ENCODE measurements at places on chromosomes 11 and 22.

DNA sequence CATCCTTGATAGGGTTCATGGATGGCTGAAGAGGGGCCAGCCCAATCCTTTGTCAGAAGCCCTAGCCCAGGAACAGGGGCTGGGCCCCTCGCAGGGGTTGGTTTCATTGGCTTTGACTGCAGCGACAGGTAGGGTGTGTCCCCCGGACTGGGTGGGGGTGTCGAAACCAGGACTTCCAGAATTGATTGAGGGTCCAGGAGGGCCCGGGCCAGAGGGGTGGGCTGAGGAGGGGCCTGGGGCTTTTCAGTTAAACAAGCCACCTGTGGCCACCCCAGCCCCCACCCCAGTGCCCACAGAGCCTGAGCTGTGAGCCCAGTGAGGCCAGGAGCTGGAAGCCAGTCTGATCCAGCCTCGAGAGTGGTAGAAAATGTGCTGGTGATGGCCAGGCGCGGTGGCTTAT is 18.1 kb upstream of the PRR5 start:
- DNase-seq: no peak

DNA sequence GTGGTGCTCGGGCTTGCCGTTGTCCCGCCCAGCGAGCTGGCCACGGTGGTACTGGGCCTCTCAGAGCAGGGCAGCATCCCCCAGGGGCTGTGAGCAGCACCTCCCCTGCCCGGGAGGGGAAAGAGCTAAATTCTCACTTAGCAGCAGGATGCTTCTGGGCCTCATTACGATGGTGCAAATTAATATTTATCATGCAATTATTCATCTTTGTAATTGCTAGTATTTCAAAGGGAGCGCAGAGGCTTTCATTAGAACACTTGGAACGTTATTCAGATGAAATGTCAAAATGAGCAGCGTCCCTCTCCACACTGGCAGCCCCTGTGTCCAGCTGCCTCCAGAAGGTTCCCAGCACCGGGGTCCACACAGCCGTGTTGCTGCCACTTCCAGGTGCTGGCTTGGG is 95.9 kb upstream of the PRR5 start:
- no peak for DNase-seq

DNA sequence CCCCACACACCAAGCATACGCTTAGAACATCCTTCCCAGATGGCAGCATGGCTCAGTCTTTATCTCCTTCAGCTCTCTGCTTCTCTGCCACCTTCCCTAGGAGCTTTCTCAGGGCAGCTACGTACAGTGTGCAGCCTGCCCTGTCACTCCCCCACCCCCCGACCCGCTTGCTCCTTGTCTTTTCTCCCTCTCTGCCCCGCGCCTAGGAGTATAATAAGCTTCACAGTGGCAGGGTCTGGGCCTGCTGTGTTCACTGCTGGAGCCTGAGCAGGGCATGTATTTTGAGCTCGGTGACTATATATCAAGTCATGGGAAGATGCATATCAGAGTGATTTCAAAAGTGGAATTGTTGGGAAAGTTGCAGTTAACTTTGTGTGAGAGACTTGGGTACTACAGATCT is 55.8 kb upstream of the ADSL start:
- DNase-seq: no peak

DNA sequence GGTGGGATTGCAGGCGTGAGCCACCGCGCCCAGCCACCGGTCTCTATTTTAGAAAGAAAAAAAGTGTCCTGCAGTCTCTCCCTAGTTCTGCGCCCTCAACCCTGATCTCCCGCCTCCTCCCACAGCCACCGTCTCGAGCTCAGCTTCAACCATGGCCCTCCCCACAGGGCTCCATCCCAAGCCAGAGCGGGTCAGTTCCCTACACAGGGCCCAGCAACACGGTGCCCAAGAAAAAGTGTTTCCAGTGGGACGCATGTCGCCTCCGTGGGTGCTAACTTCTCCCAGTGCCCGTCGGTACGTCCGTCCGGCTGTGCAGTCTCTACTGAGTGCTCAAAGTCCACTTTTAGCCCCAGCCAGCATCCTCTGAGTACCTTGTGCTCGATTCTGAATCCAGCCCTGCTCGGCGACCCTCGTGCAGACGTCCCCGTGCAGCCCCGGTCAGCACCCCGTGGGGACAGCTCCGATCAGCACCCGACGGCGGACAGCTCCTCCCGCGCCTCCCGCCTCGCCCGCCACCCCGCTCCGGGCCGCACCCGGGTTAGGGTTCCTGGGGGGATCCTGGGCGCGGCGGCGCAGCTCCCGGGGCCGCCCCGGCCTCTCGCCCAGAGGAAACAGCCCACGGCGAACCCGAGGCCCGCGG is 657 bp upstream of the MAPK8IP2 start:
- DNase-seq: no peak

DNA sequence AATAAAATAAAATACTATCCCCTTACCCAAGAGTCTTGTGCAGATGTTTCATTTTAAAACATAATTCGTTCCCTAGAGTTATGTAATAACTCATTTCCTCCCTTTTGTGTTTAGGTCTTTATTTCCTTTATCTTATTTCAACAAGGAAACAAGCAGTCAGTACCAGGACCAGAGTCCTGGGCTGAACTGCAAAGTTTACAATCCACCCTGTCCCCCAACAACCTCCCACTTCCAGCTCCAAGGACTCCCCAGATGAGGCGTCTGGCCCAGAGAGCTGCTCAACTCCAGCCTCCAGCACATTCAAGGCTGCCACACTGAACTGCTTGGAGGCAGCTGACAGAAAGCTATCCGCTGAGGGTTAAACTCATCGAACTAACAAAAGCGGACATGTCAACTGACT is 4.5 kb downstream of the POLDIP3 start:
- no peak for DNase-seq

- no peak for DNase-seq
These were observed 110.8 kb downstream of the KCNQ1OT1 start for GRCh38 chr11:2588809-2589537.

- no peak for DNase-seq
These were observed 120.1 kb downstream of the ENTHD1 start for GRCh38 chr22:39773503-39773902.

DNA sequence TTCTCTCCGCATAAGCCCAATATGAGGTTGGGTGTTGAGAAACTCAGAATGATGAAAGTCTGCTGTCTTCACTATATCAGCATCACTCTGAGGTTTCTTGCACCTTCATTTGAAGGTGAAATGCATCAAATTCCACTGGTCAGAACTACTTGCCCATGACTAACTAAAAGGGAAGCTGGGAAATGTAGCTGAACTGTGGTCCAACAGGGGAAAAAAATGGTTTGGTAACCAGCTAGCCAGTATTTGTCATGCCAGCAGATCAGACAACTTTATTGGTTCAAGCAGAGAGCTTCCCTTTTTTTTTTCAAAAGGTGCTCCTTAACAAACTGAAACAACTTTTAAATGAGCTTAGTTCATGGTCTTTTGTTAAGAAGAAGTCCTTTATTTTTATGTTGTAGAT is 14.2 kb upstream of the PIK3C2A start:
- DNase-seq: no peak

- DNase-seq: no peak
These were observed 45.8 kb downstream of the HEPHL1 start for GRCh38 chr11:94066901-94067429.

DNA sequence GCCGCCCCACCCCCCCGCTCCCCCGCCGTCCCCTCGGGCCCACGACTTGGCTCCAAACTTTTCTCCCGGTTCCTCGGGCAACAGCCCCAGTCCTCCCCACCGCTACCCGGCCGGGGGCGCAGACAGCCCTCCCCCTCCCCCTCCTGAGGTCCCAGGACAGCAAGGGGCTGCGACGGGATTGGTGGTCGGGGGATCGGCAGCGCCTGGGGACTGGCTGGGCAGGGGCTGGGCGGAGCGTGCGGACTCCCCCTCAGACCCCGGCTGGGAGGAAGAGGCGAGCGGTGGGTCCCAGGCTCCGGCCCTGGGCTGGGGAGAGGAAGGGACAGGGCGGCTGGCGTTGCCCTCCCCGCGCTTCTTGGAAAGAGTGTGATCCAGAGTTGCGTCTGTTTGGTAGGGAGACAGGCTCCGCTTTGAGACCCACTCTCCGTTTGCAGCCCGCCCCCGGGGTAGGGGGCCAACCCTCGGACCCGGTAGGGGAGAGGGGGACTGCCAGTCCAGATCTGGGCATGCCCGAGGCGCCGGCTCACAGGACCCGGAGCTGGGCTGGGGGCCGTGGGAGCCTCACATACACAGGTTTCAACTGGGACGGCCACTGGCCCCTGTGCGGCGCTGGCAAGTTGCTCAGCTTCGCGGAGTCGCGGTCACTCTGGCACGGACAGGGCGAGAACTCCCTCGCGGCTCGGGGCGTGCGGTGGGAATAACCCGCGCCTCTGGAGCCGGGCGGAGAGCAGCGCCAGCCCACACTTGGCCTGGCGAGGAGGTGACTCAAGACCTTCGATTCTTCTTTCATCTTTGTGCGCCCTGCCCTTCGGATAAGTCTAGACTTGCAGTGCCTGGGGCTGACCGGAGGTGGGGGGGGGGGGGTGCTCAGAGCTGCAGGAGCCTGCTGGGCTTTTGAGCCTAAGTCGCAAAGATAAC is 999 bp downstream of the TSKU start:
- DNase-seq: no peak

DNA sequence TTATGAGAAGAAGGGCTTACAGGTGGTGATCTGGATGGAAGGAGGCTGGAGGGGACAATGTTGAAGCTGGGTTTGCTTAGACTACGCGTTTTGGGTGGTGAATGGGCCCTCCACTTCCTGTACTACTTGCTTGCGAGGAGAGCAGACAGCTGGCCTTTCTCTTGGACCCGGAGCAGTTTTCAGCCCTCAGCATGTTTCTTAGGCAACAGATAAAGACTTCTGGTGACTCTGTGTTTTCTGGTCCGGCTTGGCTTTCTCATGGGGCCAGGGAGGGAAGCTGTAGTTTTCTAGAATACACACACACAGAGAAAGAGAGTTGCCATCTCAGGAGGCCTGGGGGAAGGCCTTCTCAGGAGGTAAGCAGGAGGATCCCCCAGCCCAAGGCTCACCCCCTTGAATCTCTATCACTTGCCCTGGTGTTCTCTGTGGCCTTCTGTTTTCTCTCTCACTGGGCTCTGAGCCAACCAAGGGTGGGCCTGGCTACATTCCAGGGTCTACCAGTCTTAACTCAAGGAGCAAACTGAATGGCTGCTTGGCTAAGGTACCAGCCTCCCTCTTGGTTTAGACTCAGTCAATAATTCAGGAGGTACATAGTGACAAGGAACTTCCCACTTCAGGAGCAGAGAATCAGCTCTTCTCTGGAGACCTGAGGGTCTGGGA is 2.4 kb downstream of the CCS start:
- no peak for DNase-seq

DNA sequence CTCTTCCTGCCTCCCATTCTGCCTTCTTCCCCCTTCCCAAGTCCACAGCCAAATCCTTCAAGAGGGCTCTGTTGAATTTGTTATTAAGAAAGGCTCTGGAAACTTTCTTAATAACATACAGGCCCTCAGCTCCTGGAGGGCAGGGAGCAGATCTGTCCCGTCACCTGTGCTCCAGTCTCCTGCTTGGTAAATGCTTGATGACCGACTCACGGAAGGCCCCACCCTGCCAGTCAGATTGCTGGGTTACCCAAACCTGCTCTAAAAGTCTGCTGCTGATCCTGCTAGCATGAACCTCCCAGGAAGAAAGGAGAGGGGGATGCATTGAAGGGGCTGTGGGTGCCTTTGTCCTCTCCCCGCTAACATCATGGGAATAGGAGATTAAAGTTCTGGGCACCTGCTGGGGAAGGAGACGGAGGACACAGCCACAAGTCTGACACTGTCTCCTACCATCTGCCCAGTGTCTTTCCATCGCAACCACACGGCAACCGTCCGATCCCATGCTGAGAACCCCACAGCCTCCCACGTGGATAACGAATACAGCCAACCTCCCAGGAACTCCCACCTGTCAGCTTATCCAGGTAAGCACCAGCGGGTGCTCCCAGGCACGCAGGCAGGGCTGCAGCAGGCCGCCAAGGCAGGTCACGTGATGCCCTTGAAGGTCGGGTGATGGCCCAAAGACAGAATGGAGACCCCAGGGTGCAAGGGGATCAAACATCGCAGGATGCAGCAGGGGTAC is 22.5 kb downstream of the CD5 start:
- no peak for DNase-seq

DNA sequence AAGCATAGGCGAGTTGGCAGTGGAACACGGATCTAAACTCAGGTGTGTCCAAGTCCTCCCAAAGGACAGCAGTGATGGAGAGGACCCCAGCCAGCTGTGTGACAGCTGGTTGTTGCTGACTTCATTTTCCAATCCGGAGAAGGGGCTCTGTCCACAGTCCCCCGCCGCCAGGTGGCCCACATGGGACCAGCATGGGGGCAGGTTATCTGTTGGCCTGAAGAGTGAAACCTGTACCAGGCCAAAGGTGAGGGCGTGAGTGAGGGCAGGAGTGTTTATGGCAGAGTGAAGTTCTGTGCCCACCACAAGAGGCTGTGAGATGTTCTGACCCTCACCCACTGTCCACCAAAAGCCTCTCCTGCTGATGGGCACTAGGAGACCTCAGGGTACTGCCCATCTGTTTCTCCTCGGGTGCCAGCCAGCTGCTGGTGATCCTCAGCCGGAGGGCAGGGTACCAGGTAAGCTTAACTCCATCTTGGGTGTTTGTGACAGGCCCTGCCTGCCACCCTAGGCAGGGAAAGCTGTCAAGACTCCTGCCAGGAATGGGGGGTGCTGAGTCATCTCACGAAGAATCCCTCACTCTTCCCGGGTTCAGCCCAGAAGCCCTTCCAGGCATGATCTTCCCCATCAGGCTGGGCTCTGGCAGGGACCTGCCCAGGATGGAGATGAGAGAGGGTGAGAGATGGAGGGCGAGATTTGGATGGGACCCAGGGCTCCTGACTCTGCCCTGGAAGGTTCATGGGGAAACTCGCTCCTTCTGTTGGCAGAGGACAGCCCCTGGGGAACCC is 15.5 kb upstream of the TAB1 start:
- no peak for DNase-seq

GRCh38 chr22:33114565-33114964 is 56.4 kb upstream of the SYN3 start:
- no peak for DNase-seq

- DNase-seq: no peak
These were observed 36.2 kb downstream of the THOC5 start for GRCh38 chr22:29517215-29517908.

DNA sequence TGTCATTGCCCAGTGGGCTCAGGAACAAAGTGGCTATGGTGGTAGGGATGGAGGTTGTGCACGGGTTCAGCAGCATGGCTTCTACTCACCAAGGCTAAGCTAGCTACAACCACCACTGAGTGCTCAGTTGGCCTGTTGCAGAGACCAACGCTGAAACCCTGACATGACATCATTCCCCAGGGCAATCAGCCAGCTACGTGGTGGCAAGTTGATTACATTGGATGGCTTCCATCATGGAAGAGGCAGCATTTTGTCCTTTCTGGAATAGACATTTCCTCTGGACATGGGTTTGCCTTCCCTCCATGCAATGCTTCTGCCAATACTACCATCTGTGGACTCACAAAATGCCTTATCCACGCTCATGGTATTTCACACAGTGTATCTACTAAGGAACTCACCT is 634.3 kb downstream of the OPCML start:
- no peak for DNase-seq

- DNase-seq: no peak
These were observed 8.4 kb downstream of the EMSY start for GRCh38 chr11:76453248-76453647.

DNA sequence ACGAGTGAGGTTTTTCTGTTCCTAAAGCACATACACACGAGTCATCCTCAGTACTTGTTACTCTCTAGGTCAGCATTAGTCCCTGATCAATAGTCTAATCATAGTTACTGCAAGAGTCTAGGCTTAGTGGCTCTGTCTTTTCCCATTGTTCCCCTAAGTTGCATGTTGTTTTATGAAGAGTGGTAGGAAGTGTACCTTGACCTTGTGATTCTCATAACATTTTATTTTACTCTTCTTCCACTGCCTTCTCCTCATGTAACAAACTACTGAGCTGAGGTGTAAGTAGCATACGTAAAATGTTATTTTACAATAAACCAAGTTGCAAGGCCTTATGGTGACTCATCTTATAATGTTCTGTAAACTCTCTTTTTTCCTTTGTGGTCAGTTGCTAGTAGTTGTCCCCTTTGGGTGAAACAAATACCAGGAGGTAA is 15.0 kb downstream of the METTL15 start:
- no peak for DNase-seq
